ENCODE measurements at places on chromosomes 6 and 20.

DNA sequence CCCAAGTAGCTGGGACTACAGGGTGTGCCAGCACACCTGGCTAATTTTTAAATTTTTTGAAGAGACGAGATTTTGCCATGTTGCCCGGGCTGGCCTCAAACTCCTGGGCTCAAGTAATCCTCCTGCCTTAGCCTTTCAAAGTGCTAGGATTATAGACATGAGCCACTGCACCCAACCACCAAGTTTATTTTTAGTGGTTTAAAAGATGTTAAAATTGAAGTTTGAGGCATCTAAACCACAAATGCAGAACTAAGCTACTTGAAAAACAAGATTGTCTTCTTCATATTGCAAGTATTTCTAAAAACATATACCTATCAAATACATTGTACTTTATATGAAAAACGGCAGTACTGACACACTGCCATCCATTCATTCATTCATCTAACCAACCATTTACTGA, 31.6 kb downstream of the WASF1 start:
- DNase-seq: no peak
- H3K27me3 ChIP-seq: peaks cover 21% of the 10 kb centered on the region
- no peak overlapping the region for H3K27ac ChIP-seq
- H3K36me3 ChIP-seq: no peaks in the 10 kb centered on the region

DNA sequence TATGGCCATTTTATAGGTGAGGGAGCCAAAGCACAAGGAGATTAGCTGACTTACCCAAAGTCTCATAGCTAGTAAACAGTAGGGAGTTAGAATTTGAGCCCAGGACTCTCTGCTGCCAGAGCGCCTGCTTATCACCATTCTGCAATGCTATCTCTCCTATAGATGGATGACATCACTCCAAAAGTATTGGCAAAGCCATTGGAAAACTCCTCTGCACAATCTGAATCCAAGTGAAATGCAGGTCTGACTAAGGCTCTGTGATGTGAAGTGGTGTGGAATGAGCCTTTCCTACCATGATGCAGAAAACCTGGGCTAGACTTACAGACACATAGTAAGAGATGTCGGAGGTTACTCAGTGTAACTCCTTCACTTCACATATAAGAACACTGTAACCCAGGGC, 106.3 kb downstream of the GRM1 start:
- H3K36me3 ChIP-seq: no peaks in the 10 kb centered on the region
- no peaks in the 10 kb centered on the region for H3K4me1 ChIP-seq
- no peak overlapping the region for H3K27ac ChIP-seq

GRCh38 chr6:84774157-84774984, 10.0 kb upstream of the TBX18 start:
- H3K4me3 ChIP-seq: no peak overlapping the region
- no peak overlapping the region for H3K27ac ChIP-seq
- H3K36me3 ChIP-seq: no peaks in the 10 kb centered on the region
- peak; percentile 30 for DNase-seq
- H3K27me3 ChIP-seq: peaks cover 61% of the 10 kb centered on the region

DNA sequence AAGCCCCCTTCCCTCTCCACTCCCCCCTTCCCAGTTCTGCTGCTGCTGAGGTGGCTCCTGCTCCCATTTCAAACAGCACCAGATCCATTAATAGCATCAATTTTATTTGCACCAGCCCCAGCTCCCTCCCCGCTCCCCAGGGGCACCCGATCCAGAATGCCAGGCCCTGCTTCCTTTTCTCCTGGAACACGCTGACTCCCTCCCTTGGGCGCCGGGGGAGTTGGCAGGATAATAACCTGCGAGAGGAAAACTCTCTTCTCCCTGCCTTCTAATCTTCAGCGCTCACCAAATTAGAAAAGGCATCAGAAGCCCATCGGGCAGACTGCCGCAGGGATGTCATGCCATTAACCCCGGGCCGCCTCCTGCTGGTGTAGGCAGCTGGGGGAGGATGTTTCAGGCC, 77.8 kb downstream of the NCR2 start:
- no peak for DNase-seq
- H3K4me3 ChIP-seq: no peak overlapping the region
- H3K27me3 ChIP-seq: peaks cover 34% of the 10 kb centered on the region
- no peak overlapping the region for H3K27ac ChIP-seq
- H3K36me3 ChIP-seq: no peaks in the 10 kb centered on the region

GRCh38 chr20:52593654-52594053, 378.5 kb upstream of the TSHZ2 start:
- no peak overlapping the region for H3K4me3 ChIP-seq
- H3K27me3 ChIP-seq: no peaks in the 10 kb centered on the region
- H3K36me3 ChIP-seq: no peaks in the 10 kb centered on the region
- H3K27ac ChIP-seq: no peak overlapping the region
- no peak for DNase-seq

GRCh38 chr6:28393912-28394662, 5.5 kb downstream of the ZSCAN12 start:
- DNase-seq: no peak
- peaks cover 40% of the 10 kb centered on the region for H3K4me1 ChIP-seq
- no peak overlapping the region for H3K27ac ChIP-seq
- peaks cover 56% of the 10 kb centered on the region for H3K36me3 ChIP-seq
- H3K27me3 ChIP-seq: no peaks in the 10 kb centered on the region

GRCh38 chr20:848193-848592, 14.7 kb downstream of the FAM110A start:
- peaks cover 54% of the 10 kb centered on the region for H3K4me1 ChIP-seq
- H3K36me3 ChIP-seq: peaks cover 5% of the 10 kb centered on the region
- no peaks in the 10 kb centered on the region for H3K27me3 ChIP-seq
- no peak overlapping the region for H3K4me3 ChIP-seq

GRCh38 chr20:34295284-34295683, 7.9 kb downstream of the AHCY start:
- no peaks in the 10 kb centered on the region for H3K27me3 ChIP-seq
- H3K4me3 ChIP-seq: no peak overlapping the region
- H3K27ac ChIP-seq: no peak overlapping the region

- no peaks in the 10 kb centered on the region for H3K27me3 ChIP-seq
- H3K4me1 ChIP-seq: peaks cover 18% of the 10 kb centered on the region
- peak; percentile 65 for DNase-seq
- peak overlapping the region; percentile 76 for H3K4me3 ChIP-seq
- peaks cover 14% of the 10 kb centered on the region for H3K36me3 ChIP-seq
Observed at GRCh38 chr20:33732166-33732970, 572 bp downstream of the ZNF341 start.

DNA sequence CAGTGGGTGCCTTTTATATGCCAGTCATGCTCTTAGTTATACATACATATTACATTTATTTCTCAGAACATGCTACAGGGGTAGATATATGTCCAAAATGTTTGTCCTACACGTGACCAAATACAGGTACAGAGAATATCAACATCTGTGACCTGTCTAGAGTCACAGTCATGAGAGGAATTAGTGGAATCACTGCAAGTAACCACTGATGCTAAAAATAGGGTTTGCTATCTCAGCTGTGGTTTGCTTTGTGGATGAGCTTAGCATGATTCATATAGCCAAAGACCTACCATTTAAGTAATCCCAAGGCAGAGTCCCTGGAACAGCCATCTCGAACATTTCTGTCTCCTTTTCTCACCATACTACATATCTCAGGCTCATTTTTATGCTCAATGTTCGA, 32.3 kb downstream of the GSTA3 start:
- no peak overlapping the region for H3K4me3 ChIP-seq
- peaks cover 2% of the 10 kb centered on the region for H3K27me3 ChIP-seq
- H3K27ac ChIP-seq: no peak overlapping the region
- no peaks in the 10 kb centered on the region for H3K4me1 ChIP-seq
- H3K36me3 ChIP-seq: no peaks in the 10 kb centered on the region

GRCh38 chr20:47777220-47777619, 8.1 kb downstream of the SULF2 start:
- H3K27me3 ChIP-seq: no peaks in the 10 kb centered on the region
- DNase-seq: no peak
- H3K4me3 ChIP-seq: no peak overlapping the region
- no peak overlapping the region for H3K27ac ChIP-seq

GRCh38 chr6:148723484-148723883, 23.3 kb upstream of the UST start:
- H3K27me3 ChIP-seq: peaks cover 14% of the 10 kb centered on the region
- no peaks in the 10 kb centered on the region for H3K4me1 ChIP-seq
- H3K36me3 ChIP-seq: no peaks in the 10 kb centered on the region

DNA sequence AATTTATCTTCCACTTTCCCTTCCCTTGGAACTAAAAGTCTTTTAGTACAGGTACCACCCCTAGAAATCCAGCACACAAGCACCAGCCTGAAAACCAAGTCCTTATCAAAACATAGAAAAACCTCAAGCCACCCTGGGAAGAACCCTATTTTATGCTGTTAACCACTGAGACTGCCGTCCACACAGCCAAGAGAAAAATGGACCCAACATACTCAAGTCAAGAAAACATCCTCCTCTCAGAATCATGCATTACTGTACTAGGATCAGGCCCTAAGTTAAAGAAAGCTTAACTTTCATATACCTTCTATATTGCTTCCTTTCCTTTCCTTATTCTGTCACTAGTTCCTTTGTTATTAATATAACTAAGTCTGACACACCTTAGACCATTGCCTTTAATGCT, 16.9 kb upstream of the GOPC start:
- H3K36me3 ChIP-seq: peaks cover 6% of the 10 kb centered on the region
- H3K4me3 ChIP-seq: no peak overlapping the region
- H3K27ac ChIP-seq: no peak overlapping the region
- no peak for DNase-seq
- peaks cover 5% of the 10 kb centered on the region for H3K27me3 ChIP-seq

GRCh38 chr20:17735206-17735804, 35.5 kb downstream of the BANF2 start:
- no peak overlapping the region for H3K4me3 ChIP-seq
- DNase-seq: no peak
- H3K36me3 ChIP-seq: no peaks in the 10 kb centered on the region
- no peaks in the 10 kb centered on the region for H3K4me1 ChIP-seq

DNA sequence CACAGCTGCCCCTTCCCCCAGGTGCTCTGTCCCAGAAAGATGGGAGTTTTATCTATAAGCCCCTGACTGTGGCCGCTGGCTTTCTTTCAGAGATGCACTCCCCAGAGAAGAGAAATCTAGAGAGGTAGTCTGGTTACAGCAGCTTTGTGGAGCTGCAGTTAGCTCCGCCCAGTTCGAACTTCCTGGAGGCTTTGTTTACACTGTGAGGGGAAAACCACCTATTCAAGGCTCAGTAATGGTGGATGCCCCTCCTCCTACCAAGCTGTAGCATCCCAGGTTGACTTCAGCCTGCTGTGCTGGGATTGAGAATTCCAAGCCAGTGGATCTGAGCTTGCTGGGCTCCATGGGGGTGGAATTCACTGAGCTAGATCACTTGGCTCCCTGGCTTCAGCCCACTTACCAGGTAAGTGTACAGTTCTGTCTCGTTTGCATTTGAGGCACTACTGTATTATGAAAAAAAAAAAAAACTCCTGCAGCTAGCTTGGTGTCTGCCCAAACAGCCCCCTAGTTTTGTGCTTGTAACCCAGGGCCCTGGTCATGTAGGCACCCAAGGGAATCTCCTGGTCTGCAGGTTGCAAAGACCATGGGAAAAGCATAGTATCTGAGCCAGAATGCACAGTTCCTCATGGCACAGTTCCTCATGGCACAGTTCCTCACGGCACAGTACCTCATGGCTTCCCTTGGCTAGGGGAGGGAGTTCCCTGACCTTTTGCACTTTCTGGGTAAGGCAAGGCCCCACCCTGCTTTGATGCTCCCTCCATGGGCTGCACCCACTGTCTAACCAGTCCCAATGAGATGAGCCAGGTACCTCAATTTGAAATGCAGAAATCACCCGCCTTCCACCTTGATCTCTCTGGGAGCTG, 275.0 kb downstream of the CENPW start:
- DNase-seq: no peak
- H3K4me1 ChIP-seq: no peaks in the 10 kb centered on the region

GRCh38 chr6:87675004-87675681, 26.9 kb downstream of the AKIRIN2 start:
- no peaks in the 10 kb centered on the region for H3K27me3 ChIP-seq
- H3K4me3 ChIP-seq: no peak overlapping the region

DNA sequence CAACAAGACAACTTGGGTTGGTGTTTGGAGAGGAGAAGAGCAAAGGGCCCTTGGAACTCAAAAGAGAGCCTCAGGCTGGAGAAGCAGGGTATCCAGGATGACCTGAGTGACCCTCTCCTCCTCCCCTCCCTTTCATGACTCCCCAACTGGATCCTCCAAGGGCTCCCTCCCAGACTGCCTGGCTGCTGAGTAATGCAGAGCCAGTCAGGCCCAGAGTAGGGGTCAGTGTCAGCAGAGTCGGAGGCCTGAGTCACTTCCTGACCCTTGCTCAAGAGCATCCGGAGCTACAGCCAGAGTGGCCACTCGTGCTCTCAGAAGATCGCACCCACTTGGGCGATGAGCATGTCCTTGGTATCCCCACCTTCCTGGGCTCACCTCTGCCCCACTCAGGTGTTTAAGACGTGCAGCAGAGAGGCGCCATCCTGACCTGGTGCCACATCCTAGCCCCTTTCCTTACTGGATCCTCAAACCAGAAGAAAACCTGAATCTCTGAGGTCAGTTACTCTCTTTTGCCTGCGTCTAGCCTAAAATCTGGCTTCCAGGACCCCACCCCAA, 2.8 kb upstream of the MAPK13 start:
- DNase-seq: no peak
- peaks cover 4% of the 10 kb centered on the region for H3K36me3 ChIP-seq
- H3K4me1 ChIP-seq: peaks cover 52% of the 10 kb centered on the region
- H3K27me3 ChIP-seq: no peaks in the 10 kb centered on the region

DNA sequence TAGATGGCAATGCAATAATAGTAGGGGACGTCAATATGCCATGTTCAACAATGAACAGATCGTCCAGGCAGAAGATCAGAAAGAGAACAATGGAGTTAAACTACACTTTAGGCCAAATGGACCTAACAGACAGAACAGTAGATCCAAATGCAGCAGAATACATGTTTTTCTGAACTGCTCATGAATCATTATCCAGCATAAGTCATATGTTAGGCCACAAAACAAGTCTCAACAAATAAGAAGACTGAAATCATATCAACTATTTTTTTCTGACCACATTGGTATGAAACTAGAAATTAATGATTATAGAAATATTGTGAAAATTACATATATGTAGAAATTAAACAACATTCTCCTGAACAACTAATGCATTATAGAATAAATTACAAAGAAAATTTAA, 10.2 kb upstream of the DEFB125 start:
- peaks cover 18% of the 10 kb centered on the region for H3K27me3 ChIP-seq
- no peak for DNase-seq
- H3K4me1 ChIP-seq: no peaks in the 10 kb centered on the region
- H3K36me3 ChIP-seq: no peaks in the 10 kb centered on the region
- no peak overlapping the region for H3K4me3 ChIP-seq

Measured in activated naive CD4-positive, alpha-beta T cell treated with anti-CD3 and anti-CD28 coated beads for 36 hours (primary cell).